ENCODE measurements at places on chromosomes 3 and 15. TPM values are rescaled to one million over a fixed set of nuclear protein-coding genes. Genes with fewer than 3 reads are reported as not detected.

DNA sequence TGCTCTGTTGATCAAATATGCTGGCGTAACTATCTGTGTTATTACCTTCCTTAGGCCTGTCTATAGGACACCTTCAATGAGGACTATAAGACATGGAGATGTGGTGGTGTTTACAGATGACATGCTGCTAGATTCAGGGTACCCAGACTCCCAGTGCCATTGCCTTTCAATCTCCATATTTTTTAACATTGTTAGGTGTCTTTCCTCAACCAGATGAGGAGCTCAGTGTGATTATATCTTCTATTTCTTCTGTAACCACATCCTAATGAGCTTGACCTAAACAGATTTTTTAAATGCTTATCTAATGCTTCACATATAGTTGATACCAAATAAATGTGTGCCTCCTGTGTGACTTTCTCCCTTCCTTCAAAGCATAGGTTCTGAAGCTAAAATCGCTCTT lies 730.1 kb upstream of the NR2F2 start:
- no peak for DNase-seq

DNA sequence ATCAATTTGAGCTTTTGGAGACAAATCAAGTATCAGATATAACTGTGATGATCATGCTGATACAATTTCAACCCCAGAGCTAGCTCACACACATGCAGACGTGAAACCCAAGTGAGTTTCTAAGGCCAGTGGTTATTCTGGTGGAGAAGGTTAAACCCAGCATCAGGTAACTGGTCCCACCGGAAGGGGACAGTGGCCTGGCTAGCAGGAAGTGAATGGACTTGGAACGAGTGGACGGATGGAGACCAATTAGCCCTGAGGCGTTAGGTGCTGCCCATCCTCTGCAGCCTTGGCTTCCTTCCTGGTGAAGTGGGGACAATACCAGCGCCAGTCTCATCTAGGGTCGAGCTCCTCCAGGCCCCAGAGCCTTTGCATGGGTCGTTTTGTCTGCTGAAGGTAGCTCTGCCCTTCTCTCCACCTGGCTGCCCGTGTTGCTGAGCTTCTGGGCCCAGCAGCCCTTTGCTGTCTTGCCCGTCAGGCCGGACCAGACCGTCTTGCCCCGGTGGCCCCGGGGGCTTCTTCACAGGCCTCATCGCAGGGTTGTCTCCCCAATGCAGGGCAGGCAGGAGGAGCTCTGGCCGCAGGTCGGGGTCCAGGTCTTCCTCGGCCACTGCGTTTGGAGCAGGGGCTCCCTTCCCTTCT lies 915 bp upstream of the KCTD6 start:
- DNase-seq: no peak

The PLCD1 gene
- total RNA-seq: 32.6 TPM

GRCh38 chr15:31561156-31561555 lies 234.5 kb downstream of the KLF13 start:
- DNase-seq: no peak

DNA sequence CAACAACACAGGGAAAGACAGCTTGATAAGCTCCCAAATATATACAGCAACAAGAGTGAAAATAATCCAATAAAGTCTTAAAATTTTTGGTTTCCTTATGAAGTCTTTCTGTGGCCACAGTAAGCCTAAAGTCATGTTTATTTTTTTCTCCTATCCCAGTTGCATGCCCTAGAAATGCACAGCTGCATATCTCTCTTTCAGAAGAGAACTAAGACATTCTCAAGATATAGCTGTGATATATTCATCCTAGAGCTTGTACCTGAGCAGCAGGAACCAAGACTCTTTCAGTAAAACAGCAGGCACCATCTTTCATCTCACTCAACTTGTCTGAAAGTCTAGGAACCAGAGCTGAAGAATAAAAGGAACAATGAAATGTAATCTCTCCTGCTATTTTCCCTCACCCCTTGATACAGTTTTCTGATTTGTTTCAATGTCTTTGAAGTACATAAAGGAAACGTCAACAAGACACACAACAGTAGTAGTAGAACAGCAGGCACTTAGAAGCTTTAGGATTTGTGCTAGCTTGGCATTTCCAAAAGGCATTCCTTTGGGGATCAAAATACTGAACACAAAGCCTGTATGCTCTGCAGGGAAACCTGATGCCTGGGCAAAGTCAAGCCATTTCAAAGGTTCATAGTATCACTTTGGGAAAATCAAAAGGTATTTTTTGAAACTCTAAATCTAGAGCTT lies 536.8 kb downstream of the PYDC2 start:
- no peak for DNase-seq

DNA sequence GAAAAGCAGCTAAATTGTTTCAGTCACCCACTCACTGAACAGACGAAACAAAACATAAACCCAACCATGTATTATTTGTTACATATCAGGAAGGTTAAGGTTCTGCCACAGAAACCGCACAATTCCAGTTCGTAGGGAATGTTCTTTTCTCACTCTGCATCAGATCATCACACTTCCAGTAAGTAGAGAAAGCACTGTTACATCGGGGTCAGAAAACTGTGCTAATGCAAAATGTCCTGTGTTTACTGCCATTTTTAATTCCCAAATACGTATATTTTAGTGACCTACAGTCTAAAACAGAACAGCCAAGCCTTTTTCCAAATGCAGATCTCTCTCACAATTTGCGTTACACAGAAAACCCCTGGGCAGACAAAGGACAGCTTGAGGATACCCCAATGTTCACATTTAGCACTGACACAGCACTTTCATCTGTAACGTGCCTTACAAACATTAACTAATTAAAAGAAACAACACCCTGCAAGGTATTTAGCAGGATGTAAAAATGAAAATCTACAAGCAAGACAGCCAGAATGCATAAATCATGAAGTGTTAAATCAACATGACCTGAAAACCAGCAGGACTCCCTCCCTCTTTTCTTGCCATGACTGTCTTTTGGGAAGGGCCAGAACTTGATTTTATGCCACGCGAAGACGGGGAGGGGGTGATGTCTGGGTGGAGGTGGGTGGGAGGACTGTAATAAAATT lies 34.8 kb upstream of the SKIL start:
- DNase-seq: no peak

The ATP8B4 gene
- 0.37 TPM for total RNA-seq

GRCh38 chr3:148319960-148320359 lies 377.7 kb upstream of the AGTR1 start:
- no peak for DNase-seq

DNA sequence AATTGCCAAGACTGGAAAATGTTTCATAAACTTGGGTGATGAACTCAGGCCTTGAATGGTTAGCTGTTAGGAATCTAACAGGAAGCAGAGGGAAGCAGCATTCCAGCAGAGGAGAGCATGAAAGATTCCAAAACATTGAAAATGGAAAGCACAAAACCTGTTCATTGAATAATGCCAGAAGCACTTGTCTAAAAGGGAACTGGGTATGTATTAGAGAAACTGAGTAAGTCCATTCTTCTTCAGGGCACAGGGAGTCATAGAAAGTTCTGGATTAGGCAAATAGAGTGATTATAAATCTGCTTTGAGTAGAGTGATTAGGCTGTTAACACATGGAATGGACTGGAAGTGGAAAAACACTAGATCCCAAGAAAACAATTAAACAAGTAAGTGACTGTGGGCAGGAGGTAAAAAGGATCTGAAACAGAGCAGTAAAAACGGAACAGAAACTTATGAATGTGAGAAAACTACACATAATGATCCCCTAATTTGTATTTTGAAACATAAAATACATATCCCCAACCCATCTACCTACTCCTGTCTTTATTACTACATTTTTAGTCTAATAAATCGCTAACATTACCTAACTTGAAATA lies 343.4 kb downstream of the TBC1D5 start:
- DNase-seq: no peak

All from WTC11 (cell line).